ENCODE measurements at places on chromosomes 11 and 22.

- no peak for DNase-seq
Observed at GRCh38 chr11:75447415-75447814, 14.4 kb upstream of the KLHL35 start.

DNA sequence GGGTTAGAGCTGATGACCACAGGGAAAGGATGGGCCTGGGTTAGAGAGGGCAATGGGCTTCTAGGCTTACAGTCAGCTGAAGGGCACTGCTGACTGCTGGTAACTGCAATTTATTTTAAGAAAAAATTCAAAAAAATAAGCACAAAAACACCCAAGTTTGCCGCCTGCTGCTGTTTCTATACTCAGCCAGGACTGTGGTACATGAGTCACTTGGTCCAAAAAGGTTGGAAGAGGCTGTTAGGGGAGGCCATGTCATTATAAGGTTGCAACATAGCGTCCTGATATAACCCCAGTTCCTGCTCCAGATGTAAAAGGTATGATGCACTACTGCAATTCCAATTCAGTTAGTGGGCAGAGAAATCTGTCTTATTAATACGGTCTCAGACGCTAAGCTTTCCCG is 98.9 kb downstream of the ETS1 start:
- DNase-seq: no peak

- DNase-seq: no peak
Observed at GRCh38 chr11:4065086-4065485, 29.5 kb upstream of the RRM1 start.

DNA sequence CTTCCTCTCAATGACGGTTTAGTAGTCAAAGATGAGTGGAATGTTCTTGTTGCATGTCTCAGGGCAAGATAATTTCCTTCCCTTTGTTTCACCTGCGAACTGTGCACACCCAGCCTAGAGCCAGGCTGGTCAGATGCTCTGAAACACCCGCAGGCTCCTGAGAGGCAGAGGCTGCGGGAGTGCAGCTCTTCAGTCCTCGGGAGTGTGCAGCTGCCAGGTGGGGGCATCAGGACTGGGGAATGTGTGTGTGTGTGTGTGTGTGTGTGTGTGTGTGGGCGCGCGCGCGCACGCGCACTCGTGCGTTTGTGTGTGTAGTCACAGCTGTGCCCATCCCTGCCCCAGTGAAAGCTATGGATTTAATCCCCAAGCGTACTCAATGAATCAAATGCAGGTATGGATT is 136.2 kb upstream of the NTM start:
- no peak for DNase-seq

GRCh38 chr11:122756417-122756816 is 81.9 kb upstream of the CRTAM start:
- DNase-seq: no peak

DNA sequence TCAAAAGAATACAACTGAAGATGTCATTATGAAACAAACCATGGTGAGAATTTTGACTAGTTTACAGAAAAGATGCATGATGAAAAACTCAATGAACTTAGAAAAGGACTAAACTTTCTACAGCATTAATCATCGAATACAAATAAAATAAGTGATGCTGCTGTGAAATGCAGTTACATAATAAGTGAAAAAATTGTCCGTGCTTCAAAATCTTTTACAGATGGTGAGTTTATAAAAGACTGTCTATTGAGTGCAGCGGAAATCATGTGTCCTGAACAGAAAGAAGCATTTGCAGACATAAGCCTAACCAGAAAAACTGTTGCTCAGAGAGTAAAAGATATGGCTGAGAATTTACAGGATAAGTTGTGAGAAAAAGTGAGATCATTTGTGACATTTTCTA is 33.8 kb downstream of the NEAT1 start:
- no peak for DNase-seq

DNA sequence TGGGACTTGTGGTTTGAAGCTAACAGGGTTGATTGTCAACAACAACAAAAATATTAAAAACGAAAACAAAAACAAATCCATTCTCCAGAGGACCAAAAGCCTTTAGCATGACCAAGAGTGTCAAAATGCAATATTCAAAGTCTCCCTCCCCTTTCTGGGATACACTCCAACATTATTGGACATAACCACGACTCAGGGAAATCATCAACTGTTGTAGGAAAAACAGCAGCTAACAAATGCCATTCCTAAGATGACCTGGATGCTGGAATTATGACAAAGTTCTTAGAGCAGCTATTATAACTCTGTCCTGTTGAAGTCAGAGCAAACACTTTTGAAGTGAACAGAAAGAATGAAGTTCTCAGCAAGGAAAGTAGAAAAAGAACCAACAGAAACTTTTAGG is 143.0 kb downstream of the TMEM135 start:
- DNase-seq: no peak

DNA sequence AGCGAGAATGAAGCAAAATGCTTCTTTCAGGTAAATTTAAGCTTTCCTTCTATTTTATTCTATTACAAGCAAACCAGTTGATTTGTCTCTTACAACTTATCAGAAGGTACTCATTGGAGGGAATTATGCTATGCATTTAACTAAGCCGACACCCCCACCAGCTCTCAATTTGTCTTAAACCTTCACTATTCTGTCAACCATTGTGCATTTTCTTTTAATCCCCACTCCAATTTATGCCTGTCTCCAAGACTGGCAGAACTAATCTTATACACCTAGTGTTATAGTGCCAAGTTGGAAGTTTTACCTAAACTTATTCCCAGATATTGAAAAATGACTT is 12.5 kb downstream of the TAF1D start:
- no peak for DNase-seq

- DNase-seq: no peak
Observed at GRCh38 chr11:74179234-74180052, 8.4 kb downstream of the PPME1 start.

DNA sequence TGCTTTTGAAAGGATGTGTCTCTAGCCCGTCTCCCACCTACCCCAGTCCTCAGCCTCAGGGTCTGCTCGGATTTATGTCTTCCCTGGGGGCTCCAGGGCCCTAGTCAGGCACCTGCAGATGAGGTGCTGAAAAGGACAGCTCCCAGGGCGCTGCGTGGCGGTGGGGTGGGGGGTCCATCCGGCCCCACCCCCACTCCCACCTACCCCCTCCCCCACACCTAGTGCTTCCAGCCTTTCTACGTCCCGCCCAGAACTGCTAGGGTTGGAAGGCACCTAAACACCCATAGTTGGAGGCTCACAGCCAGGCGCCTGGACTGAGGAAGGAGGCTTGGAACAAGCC is 1.4 kb upstream of the ROBO3 start:
- DNase-seq: no peak

DNA sequence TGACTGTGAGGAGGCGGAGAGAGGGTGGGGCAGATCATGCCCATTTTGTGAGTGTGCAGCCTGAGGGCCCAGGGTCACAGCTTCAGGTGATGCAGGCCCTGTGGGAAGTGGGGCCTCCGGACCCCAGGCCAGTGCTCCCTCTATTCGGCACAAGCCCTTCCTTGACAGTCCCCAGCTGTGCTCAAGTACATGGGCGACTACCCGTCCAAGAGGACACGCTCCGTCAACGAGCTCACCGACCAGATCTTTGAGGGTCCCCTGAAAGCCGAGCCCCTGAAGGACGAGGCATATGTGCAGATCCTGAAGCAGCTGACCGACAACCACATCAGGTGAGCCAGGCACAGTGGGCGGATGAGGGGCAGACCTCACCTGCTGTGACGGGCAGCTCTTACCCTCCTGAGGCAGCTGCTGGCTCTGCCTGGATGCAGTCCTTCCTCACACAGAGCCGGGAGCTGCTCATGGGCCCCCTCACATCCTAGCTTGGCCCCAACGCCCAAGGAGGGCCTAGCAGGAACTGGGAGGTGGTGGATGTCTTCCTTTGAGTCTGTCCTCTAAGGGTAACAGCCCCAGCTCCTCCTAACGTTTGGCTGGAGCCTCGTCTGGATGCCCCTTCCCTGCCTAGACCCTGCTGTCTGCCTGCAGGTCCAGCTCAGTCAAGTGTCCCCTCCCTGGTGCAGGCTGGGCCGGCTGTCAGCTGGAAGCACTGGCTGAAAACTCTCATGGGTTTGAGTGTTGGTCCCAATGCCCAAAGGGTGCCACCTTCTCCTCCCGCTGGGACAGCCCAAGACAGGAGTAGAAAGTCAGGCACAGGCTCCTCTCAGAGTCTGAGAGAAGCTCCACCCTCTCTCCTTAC is 76.1 kb downstream of the MYO7A start:
- no peak for DNase-seq

- no peak for DNase-seq
Observed at GRCh38 chr22:27757928-27758525, 43.5 kb downstream of the MN1 start.
